ENCODE measurements at places on chromosomes 11 and 22.

- DNase-seq: no peak
Measured at GRCh38 chr22:50473855-50474671, 772 bp downstream of the SBF1 start.

- DNase-seq: no peak
Measured at GRCh38 chr22:46122511-46122971, 27.8 kb upstream of the PPARA start.

DNA sequence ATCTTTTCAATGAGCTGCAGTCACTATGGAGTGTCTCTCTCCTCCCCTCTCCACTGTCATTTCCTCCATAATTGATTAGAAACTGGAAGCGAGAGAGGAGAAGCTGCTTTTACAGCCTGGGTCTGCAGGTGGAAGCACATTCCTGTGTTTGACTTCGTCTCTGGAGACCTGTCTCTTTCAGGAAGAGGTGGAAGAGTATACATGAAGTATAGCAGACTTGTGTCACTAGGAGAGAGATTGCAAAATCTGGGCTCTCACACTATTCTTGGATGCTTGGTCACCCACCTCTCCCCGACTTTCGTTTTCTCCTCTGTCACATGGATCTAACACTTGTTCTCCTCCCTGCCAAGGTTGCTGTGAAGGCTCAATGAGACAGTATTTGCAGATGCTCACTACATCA, 323.3 kb downstream of the NTM start:
- DNase-seq: no peak

DNA sequence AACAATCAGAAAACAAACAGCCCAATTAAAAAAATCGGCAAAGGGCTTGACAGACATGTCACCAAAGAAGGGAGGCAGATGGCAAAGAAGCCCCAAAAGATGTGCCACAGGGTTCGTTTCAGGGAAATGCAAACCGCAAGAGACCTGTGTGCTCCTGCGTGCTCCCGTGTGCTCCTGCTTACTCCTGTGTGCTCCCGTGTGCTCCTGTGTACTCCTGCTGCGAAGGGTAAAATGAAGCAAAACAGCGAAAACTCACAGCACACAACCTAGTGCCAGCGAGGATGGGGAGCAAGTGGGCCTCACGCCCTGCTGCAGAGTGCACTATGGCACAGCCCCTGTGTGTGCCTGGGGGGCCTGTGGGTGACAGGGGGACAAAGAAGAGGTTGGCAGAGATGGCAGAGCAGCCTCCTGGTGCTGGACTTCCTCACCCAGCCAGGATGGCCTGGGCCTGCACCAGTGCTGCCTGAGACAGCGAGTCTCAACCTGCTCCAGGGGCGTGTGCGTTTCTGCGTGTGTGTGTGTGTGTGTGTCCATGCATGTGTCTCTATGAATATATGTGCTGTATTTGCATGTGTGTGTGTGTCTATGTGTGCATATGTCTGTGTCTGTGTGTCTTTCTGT, 14.0 kb downstream of the ASCL2 start:
- DNase-seq: no peak

DNA sequence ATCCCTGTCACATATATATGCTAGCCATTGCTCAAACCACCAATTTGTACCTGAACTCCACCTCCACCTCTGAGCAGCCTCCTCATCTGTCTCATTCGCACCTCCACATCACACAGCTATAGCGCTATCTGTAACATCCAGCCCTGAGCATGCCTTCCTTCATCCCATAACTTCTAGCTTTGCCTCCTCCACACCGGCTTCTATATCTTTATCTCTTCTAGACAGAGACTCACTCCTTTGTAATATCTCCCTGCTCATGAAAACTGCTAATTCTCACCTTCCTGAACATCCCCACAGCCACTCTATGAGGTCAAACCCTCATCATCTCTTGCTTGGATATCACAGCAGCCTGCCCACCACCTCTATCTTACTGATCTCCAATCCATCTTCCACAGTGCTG, 5.9 kb downstream of the SIAE start:
- DNase-seq: no peak

DNA sequence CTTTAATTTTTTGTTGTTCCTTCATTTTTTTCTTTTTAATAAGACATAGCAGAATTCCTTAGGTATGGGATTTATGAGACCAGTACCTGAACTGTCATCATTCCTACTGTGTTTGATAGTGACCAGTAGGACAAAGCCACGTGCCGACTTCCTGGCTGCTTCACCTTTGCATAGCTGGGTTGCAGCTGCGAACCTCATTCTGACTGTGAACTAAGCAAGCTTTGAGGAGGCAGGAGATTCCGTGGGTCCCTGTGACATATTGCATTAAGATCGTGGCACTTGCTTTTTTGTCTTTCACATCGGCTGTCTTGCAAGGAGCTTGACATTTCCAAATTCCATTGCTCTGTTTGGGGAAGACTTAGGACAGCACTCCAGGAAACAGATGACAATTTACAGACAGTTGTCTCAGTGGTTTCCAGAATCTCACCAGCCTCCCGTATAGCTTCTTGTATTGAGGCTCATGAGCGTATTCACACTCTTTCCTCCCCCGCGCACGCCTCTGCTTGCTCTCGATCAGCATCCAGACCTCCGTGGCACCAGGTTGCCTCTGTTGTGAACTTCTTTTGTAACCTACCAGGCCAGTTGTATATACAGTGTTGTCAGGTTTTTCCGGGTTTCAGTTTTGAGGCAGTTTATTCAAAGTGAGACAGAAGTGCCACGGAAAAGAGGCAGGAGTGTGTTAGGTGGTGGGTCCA, 101.7 kb downstream of the CWC15 start:
- no peak for DNase-seq

- DNase-seq: no peak
Measured at GRCh38 chr11:83557653-83558052, 271.5 kb upstream of the CCDC90B start.

DNA sequence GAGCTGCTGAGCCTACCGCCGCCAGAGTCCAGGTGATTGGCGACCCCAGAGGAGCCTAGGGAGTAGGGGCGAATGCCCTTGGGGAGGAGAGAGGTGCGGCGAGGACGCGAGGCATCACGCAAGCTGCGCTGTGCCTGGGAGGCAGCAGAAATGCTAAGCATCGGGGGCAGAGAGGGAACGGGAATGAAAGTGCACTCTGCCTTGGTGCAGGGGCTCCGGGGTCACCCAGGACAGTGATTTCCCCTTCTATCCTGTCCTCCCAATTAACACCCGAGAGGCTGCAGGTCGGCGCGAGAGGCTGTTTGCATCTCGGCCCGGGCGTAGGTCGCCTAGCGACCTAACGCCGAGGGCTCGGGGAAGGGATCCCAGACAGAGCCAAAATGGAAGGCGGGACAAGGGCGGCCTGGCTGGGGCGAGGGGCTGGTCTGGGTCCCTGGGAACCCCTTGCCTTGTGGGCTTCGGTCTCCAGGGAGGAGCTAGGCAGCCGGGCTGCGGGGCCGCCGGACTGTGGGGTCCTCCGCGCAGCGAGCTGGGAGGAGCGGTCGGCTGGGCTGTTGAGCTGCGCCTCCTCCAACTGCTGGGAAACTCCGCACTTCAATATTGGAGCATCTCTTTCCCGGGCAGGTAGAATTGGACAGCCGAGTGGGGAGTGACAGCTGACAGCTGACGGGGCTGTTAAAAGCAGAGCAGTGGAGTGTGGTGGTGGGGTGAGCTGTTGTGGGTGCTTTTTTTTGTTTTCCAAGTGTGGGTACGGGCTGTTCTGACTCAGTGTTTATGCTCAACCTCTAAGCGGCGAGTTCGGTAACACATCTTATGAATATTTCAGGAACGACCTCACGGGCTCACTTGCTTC, 657 bp downstream of the ELMOD1 start:
- no peak for DNase-seq

- no peak for DNase-seq
Measured at GRCh38 chr22:22746963-22747933, 102.8 kb downstream of the GGTLC2 start.

DNA sequence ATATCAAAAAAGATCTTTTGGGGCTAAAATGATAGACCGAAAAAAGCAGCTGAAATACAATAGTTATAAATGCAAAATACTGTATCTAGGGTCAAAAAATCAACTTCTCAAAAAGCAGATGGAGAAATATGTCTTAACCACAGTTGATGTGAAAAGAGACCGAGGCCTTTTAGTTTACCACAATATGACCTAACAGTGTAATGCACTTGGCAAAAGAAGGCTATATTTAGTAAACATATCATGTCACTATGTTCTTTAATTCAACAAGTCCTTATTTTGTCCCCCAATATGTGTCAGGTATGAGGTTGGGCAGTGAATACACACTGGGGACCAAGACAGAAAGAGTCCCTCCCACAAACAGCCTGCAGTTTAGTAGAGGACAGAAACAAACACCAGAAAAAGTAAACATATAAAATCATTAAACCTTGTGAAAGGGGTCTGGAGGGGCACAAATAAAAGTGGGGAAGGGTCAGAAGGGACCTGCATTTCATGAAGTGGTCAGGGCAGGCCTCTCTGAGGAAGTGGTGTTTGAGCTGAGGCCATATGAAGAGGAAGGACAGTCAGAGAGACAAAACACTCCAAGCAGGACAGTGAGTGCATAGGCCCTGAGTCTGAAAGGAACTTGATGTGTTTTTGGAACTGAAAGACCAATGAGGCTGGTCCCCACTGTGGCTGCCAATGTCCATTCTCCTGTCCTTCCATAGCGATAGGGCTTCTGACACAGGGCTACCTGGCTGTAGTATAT, 53.4 kb downstream of the LIF start:
- DNase-seq: no peak

DNA sequence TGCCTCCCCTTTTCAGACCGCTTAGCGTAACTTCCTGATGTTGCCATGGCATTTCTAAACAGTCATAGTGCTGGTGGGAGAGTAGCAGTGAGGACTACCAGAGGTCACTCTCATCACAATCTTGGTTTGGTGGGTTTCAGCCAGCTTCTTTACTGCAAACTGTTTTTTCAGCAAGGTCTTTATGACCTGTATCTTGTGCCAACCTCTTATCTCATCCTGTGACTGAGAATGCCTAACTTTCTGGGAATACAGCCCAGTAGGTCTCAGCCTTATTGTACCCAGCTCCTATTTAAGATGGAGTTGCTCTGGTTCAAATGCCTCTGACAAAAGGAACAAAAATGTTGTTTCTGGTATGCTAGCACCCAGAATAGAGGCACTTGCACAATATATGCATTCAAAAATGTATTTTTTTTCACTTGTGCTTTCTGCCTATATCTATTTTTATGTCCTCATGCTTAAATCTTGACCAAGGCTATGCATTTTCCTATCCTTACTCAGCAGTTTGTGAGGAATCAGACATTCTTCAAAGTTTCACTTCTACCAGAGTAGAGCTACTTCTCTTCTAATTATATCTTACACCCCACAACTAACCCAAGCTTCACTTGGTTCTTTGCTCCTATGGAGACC, 16.1 kb upstream of the OR51M1 start:
- no peak for DNase-seq

GRCh38 chr11:35620795-35621194, 2.5 kb downstream of the FJX1 start:
- DNase-seq: no peak

DNA sequence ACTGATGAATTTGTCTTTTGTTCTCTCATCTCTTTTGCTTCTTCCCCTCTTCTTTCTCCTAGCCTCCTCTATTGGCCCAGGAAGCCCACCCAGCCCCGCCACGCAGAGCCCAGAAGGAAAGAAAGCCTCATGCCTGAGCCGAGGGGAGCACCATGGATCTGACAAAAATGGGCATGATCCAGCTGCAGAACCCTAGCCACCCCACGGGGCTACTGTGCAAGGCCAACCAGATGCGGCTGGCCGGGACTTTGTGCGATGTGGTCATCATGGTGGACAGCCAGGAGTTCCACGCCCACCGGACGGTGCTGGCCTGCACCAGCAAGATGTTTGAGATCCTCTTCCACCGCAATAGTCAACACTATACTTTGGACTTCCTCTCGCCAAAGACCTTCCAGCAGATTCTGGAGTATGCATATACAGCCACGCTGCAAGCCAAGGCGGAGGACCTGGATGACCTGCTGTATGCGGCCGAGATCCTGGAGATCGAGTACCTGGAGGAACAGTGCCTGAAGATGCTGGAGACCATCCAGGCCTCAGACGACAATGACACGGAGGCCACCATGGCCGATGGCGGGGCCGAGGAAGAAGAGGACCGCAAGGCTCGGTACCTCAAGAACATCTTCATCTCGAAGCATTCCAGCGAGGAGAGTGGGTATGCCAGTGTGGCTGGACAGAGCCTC, 3.8 kb downstream of the ZBTB16 start:
- no peak for DNase-seq

- no peak for DNase-seq
Measured at GRCh38 chr11:130705670-130706421, 210.4 kb downstream of the SNX19 start.

- DNase-seq: no peak
Measured at GRCh38 chr11:121535129-121535796, 82.5 kb upstream of the SORL1-AS1 start.
